MM.1S (cell line): ENCODE measurements at places on chromosomes 3 and 15.

DNA sequence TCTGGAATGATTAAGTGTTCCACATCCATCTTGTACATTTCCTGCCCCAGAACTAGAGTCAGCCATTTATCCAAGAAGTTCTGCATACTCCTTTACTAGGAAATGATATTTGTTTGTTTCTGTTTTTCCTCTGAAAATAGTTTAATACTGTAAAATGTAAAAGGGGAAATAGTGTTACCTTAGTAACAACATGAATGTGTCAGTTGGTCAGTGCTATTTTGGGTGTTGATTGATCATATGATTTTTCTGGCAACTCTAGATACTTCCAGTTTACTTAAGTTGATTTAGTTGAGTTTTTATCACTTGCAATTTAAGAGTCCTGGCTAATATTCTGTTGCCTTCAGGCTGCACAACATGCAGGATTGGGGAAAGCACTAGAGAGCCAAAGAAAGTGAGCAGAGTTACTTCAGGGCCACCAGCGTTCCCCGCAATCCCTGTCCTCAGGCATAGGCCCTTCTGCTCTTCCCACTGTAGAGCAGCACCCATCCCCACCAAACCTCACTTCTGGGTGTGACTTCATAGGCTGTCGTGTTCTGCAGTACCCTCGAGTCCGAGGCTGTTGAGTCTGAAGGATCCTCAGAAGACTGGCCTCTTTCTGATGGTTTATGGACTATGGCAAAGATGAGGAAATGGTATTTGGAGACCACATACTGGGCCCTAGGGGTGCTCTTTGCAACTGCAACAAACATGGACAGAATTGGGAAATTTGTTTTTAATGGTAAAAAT is 69.0 kb downstream of the CHD2 start:
- no peaks in the 10 kb centered on the region for H3K27me3 ChIP-seq
- no peak for DNase-seq
- H3K27ac ChIP-seq = no peak overlapping the region
- H3K36me3 ChIP-seq = no peaks in the 10 kb centered on the region; the same call in 1 of the 2 replicates
- H3K4me3 ChIP-seq = no peak overlapping the region

- DNase-seq = no peak
- no peak overlapping the region for H3K4me3 ChIP-seq
- H3K36me3 ChIP-seq = no peaks in the 10 kb centered on the region
- H3K27me3 ChIP-seq = no peaks in the 10 kb centered on the region
- no peaks in the 10 kb centered on the region for H3K4me1 ChIP-seq
Observed at GRCh38 chr15:24976932-24977331, 22.1 kb downstream of the SNRPN start.

DNA sequence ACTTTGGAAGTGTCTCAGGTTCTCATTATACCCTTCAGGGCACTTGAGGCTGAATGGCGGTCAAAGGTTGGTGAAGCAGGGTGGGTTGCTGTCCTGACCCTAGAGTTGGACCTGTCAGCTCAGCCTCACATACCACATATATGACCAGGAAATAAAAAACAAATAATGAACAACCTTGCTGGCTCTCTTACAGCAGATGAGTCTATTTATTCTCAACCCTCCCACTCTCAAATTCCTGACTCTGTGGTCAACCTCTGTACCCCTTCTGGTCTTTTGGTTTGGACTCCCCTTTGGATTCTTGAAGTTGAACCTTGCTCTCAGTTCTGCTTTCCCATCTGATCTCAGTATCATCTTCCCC is 16.9 kb downstream of the PPP2R3A start:
- no peaks in the 10 kb centered on the region for H3K4me1 ChIP-seq
- no peak overlapping the region for H3K4me3 ChIP-seq
- H3K36me3 ChIP-seq = no peaks in the 10 kb centered on the region
- no peak overlapping the region for H3K27ac ChIP-seq

GRCh38 chr3:128173200-128173599 is 19.9 kb downstream of the EEFSEC start:
- no peaks in the 10 kb centered on the region for H3K27me3 ChIP-seq
- DNase-seq = no peak
- H3K4me1 ChIP-seq = 0 out of 2 replicates have a peak, but pooled peaks cover 3% of the 10 kb centered on the region
- H3K36me3 ChIP-seq = no peaks in the 10 kb centered on the region
- H3K4me3 ChIP-seq = no peak overlapping the region

- no peaks in the 10 kb centered on the region for H3K36me3 ChIP-seq
- H3K27ac ChIP-seq = no peak overlapping the region
- H3K27me3 ChIP-seq = no peaks in the 10 kb centered on the region
- H3K4me1 ChIP-seq = no peaks in the 10 kb centered on the region
Observed at GRCh38 chr3:144235489-144235888, 263.9 kb downstream of the DIPK2A start.

- H3K4me3 ChIP-seq = no peak overlapping the region
- no peaks in the 10 kb centered on the region for H3K4me1 ChIP-seq
- no peak overlapping the region for H3K27ac ChIP-seq
- no peak for DNase-seq
- no peaks in the 10 kb centered on the region for H3K36me3 ChIP-seq
- no peaks in the 10 kb centered on the region for H3K27me3 ChIP-seq
Observed at GRCh38 chr3:143261848-143262247, 142.3 kb downstream of the CHST2 start.

- no peak for DNase-seq
- no peak overlapping the region for H3K4me3 ChIP-seq
- H3K4me1 ChIP-seq = no peaks in the 10 kb centered on the region
- H3K27me3 ChIP-seq = no peaks in the 10 kb centered on the region
Observed at GRCh38 chr3:67897351-67898336, 243.2 kb upstream of the SUCLG2 start.
